ENCODE measurements at places on chromosomes 1 and 21.

DNA sequence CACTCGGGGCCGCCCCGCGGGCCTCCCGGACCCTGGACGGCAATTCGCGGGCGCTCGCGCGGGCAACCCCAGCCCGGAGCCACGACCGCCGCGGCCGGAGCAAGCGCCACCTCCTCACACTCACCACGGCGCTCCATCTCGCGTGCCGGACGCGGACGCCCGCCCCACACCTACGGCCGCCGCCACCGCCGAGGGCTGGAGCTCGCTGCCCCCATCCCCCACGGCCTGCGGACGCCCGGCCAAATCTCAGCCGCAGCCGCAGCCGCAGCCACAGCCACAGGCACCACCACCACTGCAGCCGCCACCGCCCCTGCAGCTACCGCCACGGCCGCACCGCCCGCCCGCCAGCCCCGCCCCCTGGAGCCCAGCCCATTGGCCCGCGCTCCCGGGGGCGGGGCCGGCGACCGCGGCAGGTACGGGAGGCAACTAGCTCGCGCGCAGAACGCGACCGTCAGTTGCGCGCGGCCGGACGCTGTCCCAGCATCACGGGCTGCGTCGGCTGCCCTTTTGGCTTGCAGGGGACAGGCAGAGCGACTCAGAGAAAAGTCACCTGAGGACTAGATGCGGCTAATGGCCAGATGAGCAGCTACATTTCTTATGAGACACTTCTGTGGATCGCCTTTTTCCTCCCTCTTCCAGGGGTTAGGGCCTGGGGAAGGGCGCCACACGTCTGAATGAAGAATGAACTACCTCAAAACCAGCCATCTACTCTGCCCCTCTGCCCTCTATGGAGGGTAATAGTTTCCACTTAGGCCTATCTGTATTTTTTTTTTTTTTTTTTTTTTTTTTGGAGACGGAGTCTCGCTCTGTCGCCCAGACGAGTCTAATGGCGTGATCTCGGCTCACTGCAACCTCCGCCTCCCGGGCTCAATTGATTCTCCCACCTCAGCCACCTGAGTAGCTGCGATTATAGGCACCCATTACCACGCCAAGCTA lies at the start of gene ARHGAP29:
ARHGAP29 (minus strand) TSS at position 294 of the 936 bp plus-strand sequence. CDS start 5,973 bp downstream, outside the sequence.
- DNase-seq: peak; percentile 93

DNA sequence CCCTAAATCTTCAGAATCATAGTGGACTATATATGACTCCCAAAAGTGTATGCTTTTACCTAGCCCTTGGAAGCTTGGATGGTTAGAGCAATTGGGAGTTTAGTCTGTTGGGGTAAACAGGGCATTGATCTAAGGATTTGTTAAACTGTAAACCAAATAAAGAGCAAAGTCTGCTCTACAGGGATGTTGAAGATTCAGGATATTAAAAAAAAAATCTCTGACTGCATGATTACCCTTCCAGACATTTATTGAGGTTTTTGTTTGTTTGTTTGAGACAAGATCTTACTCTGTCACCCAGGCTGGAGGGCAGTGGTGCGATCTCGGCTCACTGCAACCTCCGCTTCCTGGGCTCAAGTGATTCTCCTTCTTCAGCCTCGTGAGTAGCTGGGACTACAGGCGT lies 31.6 kb downstream of the PBX1 start:
- DNase-seq: no peak

DNA sequence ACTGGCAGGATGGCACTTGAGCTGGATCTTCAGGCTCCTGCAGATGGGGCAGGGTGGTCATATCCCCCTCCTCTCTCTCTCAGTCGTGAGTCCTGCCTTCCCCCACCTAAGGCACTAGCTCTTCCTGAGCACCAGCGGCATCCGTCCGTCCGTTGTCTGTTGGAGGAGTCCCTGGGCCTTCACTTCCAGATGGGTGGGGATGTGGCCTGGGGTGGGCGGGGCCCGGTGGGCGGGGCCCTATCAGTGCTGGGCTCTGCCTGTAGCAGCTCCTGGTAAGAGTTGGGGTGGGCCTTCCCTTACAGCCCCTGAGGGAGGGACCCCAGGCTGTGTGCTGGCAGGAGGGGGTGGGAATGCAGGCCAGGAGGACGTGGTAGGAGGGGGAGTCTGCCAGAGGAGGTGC lies 10.3 kb downstream of the LDLRAD2 start:
- DNase-seq: no peak

DNA sequence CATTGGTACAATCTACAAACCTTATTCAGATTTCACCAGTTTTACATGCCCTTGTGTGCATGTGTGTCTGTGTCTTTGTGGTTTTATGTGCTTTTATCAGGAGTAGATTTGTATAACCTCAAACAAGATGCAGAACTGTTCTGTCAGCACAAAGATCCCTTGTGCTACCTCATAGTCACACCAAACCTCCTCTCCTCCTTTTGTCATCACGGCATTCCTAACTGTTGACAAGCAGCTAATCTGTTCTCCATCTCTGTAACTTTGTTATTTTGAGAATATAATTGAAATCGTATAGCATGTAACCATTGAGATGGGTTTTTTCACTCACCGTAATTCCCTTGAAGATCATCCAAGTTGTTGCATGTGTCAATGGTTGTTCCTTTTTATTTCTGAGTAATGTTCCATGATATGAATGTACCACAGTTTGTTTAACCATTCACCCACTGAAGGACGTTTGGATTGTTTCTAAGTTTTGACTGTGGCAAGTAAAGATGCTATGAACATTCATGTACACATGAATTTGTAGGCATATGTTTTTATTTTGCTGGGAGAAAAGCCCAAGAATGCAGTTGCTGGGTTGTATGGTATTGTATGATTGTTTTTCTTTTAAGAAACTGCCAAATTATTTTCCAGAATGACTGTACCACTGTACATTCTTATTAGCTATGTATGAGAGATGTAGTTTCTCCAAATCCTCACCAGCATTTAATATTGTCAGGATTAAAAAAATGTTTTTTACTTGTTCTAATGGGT lies 78.1 kb upstream of the B3GALT2 start:
- no peak for DNase-seq

GRCh38 chr1:30415171-30415940 lies 308.0 kb downstream of the MATN1 start:
- no peak for DNase-seq

- no peak for DNase-seq
Observed at GRCh38 chr1:104795931-104796330, 1046.2 kb downstream of the AMY1C start.

- DNase-seq: no peak
Observed at GRCh38 chr1:152191260-152191659, 32.2 kb upstream of the RPTN start.

- peak; percentile 84 for DNase-seq
Observed at GRCh38 chr1:52842643-52843310, at the start of gene ZYG11A. ZYG11A (plus strand) TSS chr1:52842760; CDS start chr1:52842884, 124 bp downstream.

GRCh38 chr1:42279055-42279454 lies 56.0 kb downstream of the FOXJ3 start:
- DNase-seq: no peak

Measured in eye (tissue), 1 donor.